ENCODE measurements at places on chromosomes 6 and 20.

GRCh38 chr6:118350881-118351430 lies 197.1 kb upstream of the PLN start:
- no peak for DNase-seq

GRCh38 chr6:40997234-40997957 lies 41.6 kb downstream of the UNC5CL start:
- DNase-seq = no peak

- DNase-seq = no peak
Measured at GRCh38 chr20:37598100-37598543, 70.4 kb upstream of the BLCAP start.

DNA sequence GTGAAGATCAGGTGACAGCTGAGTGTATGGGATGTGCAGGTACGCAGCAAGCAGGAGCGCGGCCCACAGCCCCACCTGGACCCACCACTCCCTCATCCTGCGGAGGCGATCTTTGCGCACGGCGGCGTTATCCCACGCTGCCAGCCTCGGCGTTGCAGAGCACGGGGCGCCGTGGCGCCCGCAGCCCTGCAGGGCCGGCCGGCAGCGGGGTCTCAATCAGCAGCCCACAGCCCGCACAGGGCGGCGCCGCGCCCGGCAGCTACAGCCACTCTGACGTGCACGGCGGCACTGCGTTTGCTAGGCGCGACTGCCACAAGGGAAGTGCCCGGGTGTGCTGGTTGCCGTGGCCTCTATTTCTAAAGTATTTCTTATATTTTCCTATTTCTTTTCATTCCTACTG lies 46.9 kb downstream of the LAMA2 start:
- DNase-seq = no peak

DNA sequence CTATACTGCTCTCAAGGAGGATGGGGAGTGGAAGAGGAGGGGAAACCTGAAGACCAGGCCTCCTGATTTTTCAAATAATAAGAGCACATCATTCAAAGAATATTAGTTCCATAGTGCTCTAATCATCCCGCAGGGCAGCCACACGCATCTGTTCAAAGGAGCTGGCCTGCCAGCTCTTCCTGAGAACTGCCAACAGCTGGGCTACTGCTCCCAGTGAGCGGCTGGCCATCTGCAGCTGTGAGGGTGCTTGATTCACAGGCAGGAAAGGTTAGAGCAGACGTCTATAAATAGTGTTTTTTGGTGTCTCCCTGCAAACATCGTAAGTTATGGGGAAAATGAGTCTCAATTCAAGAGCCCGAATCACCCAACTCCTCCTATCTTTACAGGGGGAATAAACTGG lies 17.3 kb downstream of the NSFL1C start:
- no peak for DNase-seq

DNA sequence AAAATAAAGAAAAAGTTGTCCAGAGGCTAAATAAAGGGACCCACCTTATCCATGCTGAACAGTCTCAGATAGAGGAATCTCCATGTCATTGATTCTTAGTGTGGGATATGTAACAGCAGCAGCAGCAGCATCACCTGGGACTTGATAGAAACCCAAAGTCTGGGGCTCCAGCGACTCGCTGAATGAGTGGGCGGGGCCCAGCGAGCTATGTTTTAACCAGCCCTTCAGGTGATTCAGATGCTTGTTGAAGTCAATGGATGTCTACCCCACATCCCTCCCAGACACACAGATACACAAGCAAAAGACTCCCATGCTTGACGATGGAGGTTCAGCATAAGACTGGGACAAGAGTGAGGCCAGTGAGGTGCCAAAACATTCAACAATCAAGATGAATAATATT lies 298.6 kb downstream of the UBE3D start:
- DNase-seq = no peak

GRCh38 chr6:19713411-19713810 lies 123.8 kb upstream of the ID4 start:
- no peak for DNase-seq

DNA sequence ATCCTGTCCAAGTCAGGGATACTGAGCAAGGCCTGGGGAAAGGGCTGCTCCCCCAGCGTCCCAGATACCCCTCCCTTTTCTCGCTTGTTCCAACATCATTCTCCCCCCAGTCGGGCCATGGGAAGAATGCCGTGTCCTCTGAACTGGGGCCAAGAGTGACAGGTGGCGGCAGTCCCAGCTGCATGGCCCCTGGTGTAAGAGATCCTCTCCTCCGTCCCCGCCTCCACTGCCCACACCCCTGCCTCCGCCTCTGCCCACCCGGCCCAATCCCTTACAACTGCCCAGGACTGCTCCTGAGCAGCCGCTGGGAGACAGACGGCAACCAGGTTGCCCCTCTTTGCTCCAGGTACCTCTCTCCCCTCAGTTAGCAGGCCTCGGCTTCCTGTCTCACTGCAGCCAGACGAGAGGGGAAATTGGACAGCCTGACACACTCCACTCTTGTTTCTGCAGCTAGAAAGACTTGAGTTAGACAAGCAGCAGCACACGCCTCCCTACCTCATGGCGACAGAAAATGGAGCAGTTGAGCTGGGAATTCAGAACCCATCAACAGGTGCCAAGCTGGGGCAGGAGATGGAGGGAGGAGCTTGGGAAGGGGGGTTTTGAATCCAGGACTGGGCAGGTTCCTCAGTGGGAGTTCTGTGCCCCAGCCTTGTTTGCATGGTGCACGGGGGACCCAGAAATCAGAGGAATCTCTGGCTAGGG lies at the start of gene MYLK2:
Gene MYLK2 (plus strand): TSS at position 274 of the 702 bp plus-strand sequence. CDS start 225 bp downstream, at position 499.
- DNase-seq = no peak

GRCh38 chr20:951384-952169 lies 35.4 kb upstream of the ANGPT4 start:
- DNase-seq = no peak

DNA sequence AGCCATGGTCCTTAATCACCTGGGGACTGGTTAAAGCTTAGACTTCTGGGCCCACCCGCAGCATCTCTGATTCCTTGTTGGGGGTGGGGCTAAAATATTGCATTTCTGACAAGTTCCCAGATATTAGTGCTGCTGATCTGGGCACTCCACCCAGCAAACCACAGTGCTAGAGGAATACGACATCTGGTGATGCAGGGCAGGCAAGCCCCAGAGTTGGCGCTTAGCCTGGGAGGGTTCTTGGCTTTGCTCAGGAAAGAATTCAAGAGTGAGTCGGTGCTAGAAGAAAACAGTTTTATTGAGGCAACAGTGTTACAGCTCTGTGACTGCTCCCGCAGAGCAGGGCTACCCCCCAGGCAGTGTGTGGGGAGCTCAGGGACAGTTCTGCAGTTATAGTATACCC lies 210.7 kb downstream of the TFAP2C start:
- DNase-seq = no peak

DNA sequence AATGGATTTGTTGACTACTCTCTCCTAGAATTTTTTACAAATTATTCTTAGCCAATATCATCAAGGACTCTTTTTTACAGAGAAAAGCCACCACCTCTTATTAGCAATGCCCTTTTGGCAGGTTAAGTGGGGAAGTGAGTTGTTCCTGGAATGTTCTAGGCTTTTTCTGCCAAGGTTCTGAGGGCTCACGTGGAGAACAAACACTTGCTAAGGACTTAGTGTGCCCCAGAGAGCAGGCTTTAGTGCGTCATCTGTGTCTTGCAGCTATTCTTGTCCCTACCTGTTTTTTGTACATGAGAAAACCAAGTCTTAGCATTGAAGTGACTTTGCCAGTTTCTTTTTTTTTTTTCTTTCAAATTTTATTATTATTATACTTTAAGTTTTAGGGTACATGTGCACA lies 33.5 kb downstream of the CFAP61 start:
- no peak for DNase-seq

- no peak for DNase-seq
Measured at GRCh38 chr20:33979094-33979493, 14.6 kb upstream of the RALY start.

DNA sequence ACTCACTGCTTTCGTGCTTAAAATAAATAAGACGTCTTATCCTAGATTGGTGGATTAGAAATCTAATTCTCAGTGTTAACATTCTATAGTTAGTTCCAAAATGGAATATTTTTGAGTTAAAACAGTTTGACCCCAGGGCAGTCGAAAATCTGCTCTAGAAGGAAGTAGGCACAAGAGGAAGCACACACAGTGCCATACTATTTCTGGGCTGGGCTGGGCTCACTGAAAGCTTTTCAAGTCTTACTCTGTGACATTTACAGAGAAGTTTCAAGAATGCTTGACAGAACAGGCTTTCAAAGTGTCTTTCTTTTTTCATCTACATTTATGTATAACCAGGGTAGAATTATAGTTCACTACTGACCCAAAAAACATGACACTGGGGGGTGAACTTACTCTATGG lies 209.8 kb downstream of the SOD2 start:
- no peak for DNase-seq

DNA sequence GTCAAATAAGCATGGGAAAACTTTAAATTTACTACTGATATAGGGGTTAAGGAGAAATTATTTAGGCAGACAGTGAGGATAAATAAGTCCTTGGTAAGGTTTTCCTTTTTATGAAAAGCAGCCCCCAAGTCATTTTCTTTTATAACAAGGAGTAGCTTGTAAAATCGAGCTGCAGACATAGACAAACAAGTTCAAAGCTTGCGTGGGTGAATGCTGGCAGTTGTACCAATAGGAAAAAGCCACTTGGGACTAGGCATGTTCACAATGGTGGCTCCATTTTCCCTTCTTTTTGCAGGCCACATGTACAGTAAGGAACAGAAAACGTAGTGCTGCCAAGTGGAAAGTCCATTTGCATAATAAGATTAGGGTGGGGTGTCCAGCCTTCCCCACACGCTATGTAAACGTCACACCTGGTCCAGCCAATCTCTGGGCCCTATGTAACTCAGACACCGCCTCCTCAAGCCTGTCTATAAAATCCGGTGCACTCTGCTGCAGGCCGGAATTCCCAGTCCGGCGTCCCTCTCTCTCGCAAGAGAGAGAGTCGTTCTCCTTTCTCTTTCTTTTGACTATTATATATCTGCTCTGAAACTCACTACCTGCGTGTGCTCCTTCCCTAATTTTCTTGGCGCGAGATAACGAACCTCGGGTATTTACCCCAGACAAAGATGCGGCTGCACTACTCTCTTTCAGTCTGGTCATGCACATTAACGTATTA lies 217.1 kb upstream of the MAN1A1 start:
- no peak for DNase-seq

GRCh38 chr20:38132156-38132909 lies 32.7 kb downstream of the TGM2 start:
- no peak for DNase-seq

- no peak for DNase-seq
Measured at GRCh38 chr6:169190144-169190584, 63.5 kb downstream of the THBS2 start.

GRCh38 chr20:50306478-50307423 lies 116.1 kb downstream of the CEBPB start:
- no peak for DNase-seq

All from substantia nigra (tissue), 51 donors.